Fibroblast of the conjunctiva (primary cell): ENCODE measurements at places on chromosomes 7 and 10.

DNA sequence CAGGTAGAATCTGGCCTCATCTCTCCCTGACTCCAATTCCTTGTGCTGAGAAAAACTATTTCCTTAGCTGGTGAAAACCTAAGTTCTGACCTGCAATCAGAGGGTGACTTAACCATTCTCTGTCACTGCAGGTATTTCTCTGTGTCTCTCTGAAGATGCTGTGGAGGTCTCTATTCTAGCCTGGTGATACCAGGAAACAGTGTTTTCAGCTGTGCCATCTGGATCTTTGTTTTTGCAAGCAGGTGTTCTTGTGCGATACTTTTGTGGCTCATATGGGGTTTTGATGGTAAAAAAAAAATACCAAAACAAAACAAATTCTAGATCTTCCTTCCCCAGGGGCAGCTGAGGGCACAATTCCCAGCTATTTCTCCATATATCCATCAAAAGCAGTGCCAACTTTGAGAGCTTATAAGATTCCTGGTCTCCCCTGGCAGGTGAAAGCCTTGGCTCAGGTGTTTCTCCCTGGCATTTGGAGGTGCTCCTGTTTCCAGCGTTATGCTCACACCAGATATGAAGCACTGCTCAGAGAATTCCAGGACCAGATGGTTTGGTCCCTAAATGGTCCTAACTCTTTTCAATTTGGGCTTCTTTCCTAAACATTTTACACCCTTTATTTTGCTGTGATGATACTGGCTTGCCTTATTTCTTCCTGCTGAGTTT, 9.9 kb upstream of the NPVF start:
- no peak for DNase-seq

- DNase-seq, result no peak
Observed at GRCh38 chr10:5775685-5776084, 37.5 kb downstream of the GDI2 start.

DNA sequence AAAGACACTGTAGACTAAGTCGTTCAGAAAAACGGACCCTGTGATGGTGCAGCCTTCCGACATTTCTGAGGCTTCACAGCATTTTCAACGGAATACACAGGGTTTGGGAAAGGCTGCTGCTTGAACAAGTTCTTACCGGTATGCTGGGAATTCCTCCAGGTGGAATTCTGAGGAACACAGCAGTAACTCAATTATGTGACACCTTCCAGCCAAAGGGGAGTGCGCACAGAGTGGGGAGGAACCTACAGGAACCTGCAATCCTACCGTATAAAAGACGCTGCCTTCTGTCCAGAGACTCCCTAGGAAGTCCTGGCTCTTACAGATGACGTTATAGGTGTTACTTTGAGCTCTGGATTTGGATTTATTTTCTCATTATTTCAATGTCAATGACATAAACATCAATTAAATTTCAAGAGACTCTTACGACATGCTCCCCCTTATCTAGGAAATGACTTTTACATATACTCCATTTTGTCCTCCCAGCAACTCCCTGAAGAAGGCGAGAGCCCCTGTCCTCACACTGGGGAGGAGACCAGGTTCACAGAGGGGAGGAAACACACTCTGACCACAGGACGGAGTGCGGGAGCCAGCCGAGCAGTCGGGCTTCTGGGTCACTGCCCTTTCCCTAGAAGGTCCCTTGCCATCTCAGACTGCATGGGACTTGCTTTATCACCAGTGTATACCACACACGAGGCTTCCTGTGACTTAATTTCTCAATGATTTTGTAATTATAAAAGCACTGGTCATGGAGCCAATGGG, 27.9 kb downstream of the VIPR2 start:
- no peak for DNase-seq

DNA sequence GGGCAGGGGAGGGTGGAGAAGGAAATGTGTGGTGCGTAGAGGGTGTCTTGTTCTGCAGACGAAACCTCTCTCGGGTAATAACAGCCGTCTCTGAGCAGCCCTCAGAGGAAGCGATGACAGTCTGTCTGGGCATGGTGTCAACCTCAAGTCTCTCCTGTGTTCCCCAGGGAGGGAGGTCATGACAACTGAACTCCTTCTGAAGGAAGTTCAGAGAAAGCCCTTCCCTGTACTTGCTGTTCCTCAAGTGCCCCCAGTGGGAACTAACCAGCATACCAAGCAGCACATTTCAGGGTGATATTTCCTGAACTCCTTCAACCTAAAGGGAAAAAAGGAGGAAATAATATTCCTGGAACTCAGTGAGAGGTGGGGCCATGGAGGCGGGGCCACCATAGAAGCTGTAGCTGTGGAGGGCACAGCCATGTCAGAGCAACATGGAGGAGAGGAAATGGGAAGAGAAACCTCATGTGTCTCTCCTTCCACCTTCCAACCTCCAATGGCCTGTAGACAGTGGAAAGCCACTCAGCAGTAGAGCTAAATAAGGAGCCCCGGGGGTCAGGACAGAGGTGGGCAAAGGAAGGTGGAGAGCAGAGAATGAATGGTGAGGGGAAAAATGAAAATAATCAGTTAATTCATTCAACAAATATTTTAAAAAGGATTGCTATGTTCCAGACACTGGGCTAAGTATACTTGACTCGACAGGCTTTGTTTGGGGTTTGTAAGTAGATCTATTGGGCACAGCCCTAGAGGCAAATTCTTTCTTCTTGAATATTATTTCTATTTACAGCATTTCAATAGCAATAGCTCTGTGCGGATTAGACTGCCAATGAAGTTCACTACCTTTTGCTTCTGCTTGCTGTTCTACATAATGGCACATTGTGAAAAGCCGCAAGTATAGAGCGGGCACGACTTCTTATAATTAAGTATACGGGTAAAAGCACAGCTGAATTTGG, 61.0 kb upstream of the AOAH start:
- DNase-seq, result no peak

- peak; percentile 5 for DNase-seq
Observed at GRCh38 chr7:78437118-78437517, 638.5 kb downstream of the PHTF2 start.

DNA sequence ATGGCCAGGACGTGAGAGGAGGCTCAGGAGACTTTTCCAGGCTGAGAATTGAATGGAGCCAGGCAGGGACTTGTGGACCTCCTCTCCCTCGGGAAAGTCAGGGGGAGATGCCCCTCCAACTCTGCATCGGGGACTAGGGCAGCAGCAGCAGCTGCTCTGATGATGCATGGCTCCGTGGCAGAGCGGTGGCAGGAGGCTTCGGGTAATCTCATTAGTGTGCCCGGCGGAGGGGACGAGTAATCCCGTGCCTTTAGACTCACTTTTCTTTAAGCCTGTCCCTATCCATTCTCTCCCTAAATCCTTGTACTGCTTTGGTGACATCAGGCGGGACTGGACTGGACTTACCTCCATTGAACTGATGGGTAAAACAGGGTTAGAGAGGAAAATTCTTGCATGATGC, 75.1 kb downstream of the ZMIZ1 start:
- DNase-seq, result no peak

DNA sequence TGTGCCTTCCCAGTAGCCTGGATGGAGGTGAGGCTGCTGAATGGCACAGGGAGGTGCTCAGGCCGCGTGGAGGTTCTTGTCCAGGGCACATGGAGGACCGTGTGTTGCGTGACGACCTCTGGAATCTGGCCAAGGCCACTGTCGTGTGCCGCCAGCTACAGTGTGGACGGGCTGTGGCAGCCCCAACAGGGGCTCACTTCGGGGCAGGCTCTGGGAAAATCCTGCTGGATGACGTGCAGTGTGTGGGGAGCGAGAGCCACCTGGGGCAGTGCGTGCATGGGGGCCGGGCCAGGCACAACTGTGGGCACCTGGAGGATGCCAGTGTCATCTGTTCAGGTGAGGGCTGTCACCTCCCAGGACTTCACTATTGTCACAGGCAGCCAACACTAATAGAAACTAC, 50.2 kb upstream of the C10orf120 start:
- no peak for DNase-seq

- peak; percentile 45 for DNase-seq
Observed at GRCh38 chr7:1567049-1567771, 2.6 kb downstream of the PSMG3 start.

- DNase-seq, result no peak
Observed at GRCh38 chr7:157529768-157530560, 193.2 kb downstream of the DNAJB6 start.

DNA sequence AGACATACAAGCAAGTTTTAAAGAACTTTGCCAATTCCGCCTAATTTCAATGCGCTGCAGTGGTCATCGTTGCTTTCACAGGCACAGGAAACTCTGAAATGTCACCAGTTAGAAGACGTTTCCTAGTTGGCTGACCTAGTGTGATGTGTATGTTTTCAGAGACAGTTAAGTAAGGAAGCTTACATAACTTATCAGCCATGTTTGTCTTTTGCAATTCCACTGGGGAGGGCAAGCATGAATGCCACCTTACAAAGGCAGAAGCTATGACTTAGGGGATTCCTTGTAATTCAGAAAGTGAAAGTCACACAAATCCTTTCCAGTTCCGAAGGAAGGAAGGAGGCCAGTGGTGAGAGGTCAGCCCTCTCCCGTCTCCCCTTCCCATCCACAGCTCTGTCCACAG, 15.0 kb upstream of the NPS start:
- DNase-seq, result no peak

GRCh38 chr10:84230359-84230758, 5.0 kb upstream of the LRIT2 start:
- DNase-seq, result no peak

- DNase-seq, result no peak
Observed at GRCh38 chr7:2036786-2037185, 196.0 kb downstream of the MAD1L1 start.

GRCh38 chr10:33113466-33113865, 155.4 kb upstream of the ITGB1 start:
- DNase-seq, result no peak

DNA sequence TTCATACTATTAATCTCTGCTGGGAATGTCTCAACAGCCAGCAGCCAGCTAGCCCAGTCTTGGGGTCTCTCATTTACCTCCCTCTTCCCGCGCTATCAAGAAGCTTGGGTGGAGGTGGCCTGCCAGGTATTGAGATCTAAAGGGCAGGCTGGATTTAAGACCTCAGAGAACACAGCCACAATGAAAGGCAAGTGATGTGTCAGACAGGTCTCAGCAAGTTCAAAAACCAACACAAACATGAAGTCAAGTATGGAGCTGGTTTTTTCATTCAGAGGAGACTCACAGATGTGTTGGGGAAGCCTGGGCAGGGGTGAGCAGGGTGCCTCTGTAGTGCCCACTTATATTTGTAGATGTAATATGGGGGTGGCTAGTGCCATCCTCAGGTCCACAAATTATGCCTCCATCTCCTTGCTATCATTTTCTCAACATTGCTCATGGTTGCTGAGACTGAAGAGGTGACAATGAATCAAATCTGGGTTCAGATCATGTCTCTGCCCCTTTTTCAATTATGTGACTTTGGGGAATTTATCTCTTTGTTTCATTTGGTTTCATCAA, 27.7 kb upstream of the CROT start:
- DNase-seq, result no peak

DNA sequence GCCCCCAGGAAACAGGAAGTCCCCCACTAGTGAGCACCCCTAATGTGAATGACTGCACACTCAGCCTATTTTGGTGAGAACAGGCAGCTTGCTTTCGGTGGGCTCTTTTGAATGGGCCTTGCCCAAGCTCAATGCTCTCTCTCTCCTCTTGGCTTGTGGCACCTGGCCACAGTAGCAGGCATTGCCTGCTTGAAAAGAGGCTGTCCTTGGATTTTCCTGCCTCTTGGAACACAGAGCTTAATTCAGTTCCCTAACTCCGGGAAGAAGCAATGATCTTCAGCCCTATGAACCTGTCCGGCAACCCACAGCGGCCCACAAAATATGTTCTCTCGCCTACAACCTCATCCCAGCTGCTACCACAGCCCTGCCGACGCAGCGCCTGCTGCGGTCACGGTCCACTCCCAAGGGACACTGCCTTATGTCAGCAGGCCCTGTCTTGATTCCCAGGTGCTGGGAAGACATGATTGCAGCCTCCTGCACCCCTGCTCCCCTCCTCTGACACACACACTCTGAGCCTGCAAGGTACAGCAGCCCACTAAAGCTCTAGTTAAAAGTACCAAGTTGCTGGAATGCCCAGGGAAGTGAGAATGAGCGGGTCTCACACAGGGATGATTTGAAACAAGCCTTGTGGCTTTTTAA, 715.5 kb upstream of the GALNT17 start:
- no peak for DNase-seq

DNA sequence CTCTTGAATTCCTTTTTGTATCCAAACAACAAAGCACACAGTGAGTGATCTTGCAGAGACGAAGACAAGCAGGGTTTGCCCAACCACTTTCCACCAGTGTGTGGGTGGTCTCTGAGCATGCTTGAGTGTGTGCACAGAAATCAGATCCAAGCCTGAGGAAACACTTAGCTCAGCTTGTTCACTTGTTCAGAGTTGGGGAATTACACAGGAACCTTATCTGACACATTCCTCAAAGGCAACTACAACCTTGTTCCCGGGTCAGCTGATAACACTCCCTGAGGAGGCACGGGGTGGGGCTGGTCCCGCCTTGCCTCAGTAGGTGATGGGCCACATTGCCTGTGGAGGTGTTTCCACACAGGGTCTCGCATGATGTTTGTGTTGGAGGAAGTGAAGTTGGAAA, 216.9 kb downstream of the DYNC1I1 start:
- DNase-seq, result no peak

- no peak for DNase-seq
Observed at GRCh38 chr7:150428671-150429451, 21.6 kb upstream of the GIMAP8 start.

DNA sequence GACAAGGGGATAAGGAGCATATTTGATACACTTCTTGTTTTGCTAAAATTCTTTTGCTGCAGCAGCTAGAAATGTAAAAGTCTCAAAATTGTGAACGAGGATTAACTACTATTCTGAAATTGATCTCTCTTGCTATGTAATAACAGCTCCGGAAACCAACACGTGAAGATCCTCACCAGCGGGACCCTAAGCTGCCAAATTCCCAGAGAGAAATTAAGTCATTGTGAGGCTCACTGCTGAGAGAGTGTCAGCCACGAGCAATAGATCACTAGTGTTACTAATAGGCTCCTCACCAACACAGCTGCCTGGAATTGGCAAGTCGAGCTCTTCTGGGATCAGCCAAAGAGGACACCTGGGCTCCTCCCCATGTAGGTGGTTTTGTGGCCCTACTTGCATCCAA, 5.6 kb upstream of the VWA2 start:
- DNase-seq, result no peak

- no peak for DNase-seq
Observed at GRCh38 chr10:100446130-100446761, 16.6 kb upstream of the WNT8B start.

- DNase-seq, result no peak
Observed at GRCh38 chr10:5645944-5646617, 20.3 kb downstream of the ASB13 start.

DNA sequence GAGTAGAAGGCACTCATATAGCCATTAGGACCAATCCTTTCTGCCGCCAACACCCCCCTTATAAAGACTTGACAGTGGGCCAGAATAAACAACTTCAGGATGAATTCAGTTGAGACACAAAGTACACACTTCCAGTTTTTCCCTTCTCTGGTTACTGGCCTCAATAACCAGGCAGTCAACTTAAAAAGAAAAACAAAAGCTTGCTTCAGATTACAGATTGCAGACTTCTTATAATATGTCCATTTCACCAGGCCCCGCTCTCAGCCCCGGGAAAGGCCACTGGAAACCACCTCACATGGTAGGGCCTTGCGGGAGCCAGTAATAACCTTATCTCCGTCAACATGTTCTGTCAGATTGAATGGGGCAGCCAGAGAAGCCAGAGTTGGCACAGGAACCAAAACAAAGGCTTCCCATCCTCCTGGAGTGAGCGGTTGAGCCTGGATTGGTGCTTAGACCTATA, 108.8 kb downstream of the EGFR start:
- DNase-seq, result peak; percentile 80

- no peak for DNase-seq
Observed at GRCh38 chr7:66556549-66557213, 72.0 kb upstream of the KCTD7 start.

- no peak for DNase-seq
Observed at GRCh38 chr7:117113871-117114270, 160.6 kb downstream of the ST7 start.
